HCT116 (cell line): ENCODE measurements at places on chromosomes 7 and 10. TPM values are rescaled to one million over a fixed set of nuclear protein-coding genes. Genes with fewer than 3 reads are reported as not detected.

GRCh38 chr7:123770378-123770777, 21.6 kb upstream of the WASL start:
- no peaks in the 10 kb centered on the region for H3K4me1 ChIP-seq
- H3K36me3 ChIP-seq: no peaks in the 10 kb centered on the region
- no peak overlapping the region for H3K4me3 ChIP-seq
- no peak for DNase-seq

GRCh38 chr7:1909476-1909875, 239.4 kb downstream of the ELFN1 start:
- no peak for DNase-seq
- H3K4me3 ChIP-seq: no peak overlapping the region
- H3K27me3 ChIP-seq: no peaks in the 10 kb centered on the region
- H3K36me3 ChIP-seq: no peaks in the 10 kb centered on the region
- no peak overlapping the region for H3K27ac ChIP-seq

GRCh38 chr7:657565-658119, 68.9 kb upstream of the DNAAF5 start:
- DNase-seq: no peak
- H3K27me3 ChIP-seq: no peaks in the 10 kb centered on the region
- no peak overlapping the region for H3K4me3 ChIP-seq
- no peaks in the 10 kb centered on the region for H3K36me3 ChIP-seq
- H3K4me1 ChIP-seq: no peaks in the 10 kb centered on the region
- H3K27ac ChIP-seq: no peak overlapping the region

DNA sequence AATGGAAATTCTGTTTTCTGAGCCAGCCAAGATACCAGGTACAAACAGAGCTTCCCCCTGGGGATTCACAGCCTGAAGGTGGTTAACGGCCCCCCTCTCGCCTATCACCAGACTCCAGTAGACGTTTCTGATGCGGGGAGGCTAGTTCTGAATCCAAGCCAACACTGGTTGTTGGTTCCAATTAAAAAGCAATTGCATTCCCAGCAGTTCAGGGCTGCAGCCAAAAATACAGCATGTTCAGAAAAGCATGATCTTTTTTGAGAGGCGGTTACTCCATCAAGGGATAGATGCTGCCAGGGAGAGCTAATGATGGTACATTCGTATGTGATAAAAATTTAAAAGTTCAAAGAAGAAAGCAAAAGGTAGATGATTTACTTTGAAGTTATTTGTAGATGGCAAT, 481.0 kb downstream of the GALNT17 start:
- no peak for DNase-seq
- H3K4me3 ChIP-seq: no peak overlapping the region
- H3K27ac ChIP-seq: no peak overlapping the region
- H3K27me3 ChIP-seq: no peaks in the 10 kb centered on the region

- DNase-seq: no peak
- H3K27ac ChIP-seq: no peak overlapping the region
- H3K4me1 ChIP-seq: no peaks in the 10 kb centered on the region
Measured at GRCh38 chr10:84590327-84591193, 262.2 kb downstream of the CCSER2 start.

DNA sequence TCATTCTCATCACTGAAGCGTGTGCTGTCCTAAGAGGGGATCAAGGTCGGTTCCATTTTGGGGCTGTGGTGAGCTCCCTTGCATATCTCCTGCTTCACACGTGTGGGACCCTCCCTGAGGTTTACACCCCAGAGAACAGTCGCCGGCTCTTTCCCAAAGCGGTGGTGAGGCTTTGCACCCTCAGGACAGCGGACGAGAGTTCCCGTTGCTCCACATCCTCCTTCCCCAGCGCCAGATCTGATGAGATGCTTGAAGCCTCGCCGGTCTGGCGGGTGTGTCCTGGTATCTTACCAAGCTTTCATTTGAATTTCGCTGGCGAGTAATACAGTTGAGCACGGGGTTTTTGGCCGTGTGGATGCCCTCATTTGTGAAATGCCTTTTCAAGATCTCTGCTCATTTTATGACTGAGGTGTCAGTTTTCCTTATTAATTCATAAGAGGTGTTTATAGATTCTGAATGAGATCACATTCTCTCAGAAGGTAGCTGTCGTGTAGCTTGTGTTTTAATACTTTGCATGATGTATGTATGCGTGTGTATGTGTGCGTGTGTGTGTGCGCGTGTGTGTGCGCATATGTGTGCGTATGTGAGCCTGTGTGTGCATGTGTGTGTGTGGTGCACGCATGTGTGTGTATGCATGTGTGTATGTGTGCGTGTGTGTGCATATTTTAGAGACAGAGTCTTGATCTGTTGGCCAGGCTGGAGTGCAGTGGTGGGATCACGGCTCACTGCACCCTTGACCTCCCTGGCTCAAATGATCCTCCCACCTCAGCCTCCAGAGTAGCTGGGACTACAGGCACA, 30.7 kb downstream of the ELFN1 start:
- DNase-seq: no peak
- no peak overlapping the region for H3K27ac ChIP-seq
- no peaks in the 10 kb centered on the region for H3K36me3 ChIP-seq
- H3K4me3 ChIP-seq: no peak overlapping the region

- no peaks in the 10 kb centered on the region for H3K4me1 ChIP-seq
- H3K27ac ChIP-seq: no peak overlapping the region
- H3K4me3 ChIP-seq: no peak overlapping the region
- no peaks in the 10 kb centered on the region for H3K36me3 ChIP-seq
- DNase-seq: no peak
Measured at GRCh38 chr7:10662491-10662890, 311.2 kb upstream of the PHF14 start.

GRCh38 chr10:89469517-89469916, 55.1 kb downstream of the IFIT5 start:
- H3K27ac ChIP-seq: no peak overlapping the region
- H3K4me1 ChIP-seq: peaks cover 31% of the 10 kb centered on the region
- no peak for DNase-seq
- H3K36me3 ChIP-seq: no peaks in the 10 kb centered on the region

DNA sequence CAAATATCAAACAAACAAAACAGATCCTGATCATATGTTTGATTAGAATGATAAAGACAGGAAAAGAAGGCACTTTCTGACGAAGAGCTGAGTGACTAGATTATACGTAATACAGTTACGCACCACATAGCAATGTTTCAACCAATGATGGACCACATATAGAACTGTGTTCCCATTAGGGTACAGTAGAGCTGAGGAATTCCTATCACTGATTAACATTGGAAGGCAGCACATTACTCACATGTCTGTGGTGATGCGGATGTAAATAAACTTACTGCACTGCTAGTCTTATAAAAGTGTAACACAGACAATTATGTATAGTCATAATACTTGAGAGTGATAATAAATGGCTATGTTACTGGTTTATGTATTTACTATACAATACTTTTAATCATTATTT, 98.3 kb downstream of the PTN start:
- H3K27ac ChIP-seq: no peak overlapping the region
- no peak overlapping the region for H3K4me3 ChIP-seq
- no peaks in the 10 kb centered on the region for H3K4me1 ChIP-seq

The TRPV6 gene
- 1.7 TPM for total RNA-seq

DNA sequence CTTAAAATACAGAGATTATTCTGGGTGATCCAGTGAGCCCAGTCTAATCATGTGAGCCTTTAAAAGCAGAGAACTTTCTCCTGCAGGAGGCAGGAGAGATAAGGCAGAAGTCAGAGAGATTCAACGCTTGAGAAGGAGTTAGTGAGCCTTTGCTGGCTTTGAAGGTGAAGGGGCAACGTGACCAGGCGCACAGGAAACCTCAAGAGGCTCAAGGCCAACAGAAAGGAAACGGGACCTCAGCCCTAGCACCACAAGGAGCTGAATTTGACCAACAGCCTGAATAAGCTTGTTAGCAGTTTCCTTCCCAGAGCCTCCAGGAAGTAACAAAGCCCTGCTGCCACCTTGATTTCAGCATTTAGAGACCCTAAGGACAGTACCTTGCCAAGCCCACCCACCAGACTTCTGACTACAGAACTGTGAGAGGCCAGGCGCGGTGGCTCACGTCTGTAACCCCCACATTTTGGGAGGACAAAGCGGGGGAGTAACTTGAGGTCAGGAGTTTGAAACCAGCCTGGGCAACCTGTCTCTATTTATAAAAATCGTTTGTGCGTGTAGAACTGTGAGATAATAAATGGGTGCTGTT, 87.3 kb upstream of the KAT6B start:
- no peaks in the 10 kb centered on the region for H3K4me1 ChIP-seq
- no peaks in the 10 kb centered on the region for H3K27me3 ChIP-seq
- no peak for DNase-seq
- H3K36me3 ChIP-seq: no peaks in the 10 kb centered on the region
- no peak overlapping the region for H3K4me3 ChIP-seq

DNA sequence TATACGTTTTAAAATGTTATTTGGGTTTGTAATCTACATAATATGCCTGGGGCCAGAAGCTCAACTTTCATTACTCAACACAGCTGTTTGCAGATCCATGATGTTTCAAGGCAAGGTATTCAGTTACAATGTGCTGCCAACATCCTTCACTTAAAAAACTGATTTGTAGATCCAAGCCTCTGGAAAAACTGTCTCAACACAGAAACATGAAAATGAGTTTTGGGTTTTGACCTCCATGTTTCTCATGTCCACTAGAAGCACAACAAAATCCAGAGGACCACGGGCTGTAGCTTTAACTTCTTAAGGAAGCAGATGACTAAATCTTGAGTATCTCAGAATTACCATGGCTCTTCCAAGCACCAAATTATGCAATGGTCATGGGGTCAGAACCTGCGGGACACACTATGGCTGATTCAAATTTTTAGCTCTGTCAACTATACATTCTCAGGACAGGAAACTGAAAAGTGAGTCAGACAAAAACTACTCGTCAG, 247.1 kb upstream of the GRB10 start:
- H3K4me1 ChIP-seq: no peaks in the 10 kb centered on the region
- H3K36me3 ChIP-seq: no peaks in the 10 kb centered on the region
- no peak overlapping the region for H3K27ac ChIP-seq
